ENCODE measurements at places on chromosomes 3 and 15. TPM values are rescaled to one million over a fixed set of nuclear protein-coding genes. Genes with fewer than 3 reads are reported as not detected.

LMAN1L gene
- total RNA-seq, result not detected

GPR62 gene
- not detected for total RNA-seq

ALDH1A2 gene
- total RNA-seq, result 26.8 TPM

SYNPR gene
- not detected for total RNA-seq

FAM81A gene
- 1.4 TPM for total RNA-seq

GMPS gene
- 60.8 TPM for total RNA-seq

GOLGA6B gene
- not detected for total RNA-seq

LRRIQ4 gene
- 0.17 TPM for total RNA-seq

RETNLB gene
- total RNA-seq, result not detected

RTP3 gene
- not detected for total RNA-seq

BCL2A1 gene
- total RNA-seq, result not detected

MME gene
- 7.3 TPM for total RNA-seq

SH2D7 gene
- not detected for total RNA-seq
